Esophagus squamous epithelium (tissue), 5 donors: ENCODE measurements at places on chromosomes 16 and 17.

- DNase-seq = no peak
Measured at GRCh38 chr17:68853036-68853435, 102.2 kb downstream of the ABCA8 start.

DNA sequence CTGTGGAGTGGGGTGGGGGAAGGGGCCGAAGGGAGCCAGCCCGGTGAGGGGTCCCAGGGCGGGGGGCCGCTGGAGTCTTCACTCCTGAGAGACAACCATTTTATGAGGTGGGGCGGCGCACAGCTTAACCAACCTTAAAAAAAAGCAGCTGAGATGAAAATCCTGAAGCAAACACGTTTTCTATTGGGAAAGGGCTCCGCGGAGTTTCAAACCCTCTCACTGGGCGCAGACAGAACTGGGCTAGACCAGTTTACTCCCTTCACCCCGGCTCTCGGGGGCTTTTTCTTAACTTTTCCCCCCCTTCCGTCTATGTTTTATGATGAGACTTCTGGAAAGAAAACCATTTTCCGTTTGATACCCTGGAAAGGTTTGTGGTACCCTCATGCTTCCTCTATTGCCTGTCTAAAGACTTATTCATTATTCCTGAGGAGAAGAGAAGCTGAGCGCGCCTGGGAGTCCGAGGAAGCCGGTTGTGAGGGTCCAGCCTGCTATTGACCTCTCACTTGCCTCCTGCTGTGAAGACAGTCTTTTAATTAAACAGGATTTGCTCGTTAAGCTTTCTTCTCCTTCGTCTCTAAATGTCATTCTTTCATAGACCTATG is 482 bp upstream of the SSH2 start:
- no peak for DNase-seq

DNA sequence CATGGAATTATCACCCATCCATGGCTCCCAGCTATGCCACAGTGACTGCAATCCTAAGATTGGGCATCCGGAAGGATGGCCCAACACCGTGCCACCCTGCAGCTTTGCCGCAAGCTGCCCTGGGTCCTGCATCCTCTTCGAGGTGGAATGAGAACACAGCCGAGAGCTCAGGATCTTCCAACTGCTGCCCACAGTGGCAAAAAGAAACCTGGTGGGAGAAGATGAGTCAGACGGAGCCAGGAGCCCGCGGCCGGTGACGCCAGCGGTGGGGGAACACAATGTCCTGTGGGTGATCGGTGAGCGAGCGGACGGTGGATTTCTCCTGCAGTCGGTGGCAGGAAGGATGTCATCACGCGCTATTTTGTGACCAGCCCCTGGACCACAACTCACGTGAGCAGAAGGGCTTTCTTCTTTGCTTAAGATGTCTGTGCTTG is 20.1 kb downstream of the CD7 start:
- DNase-seq = peak; percentile 69

DNA sequence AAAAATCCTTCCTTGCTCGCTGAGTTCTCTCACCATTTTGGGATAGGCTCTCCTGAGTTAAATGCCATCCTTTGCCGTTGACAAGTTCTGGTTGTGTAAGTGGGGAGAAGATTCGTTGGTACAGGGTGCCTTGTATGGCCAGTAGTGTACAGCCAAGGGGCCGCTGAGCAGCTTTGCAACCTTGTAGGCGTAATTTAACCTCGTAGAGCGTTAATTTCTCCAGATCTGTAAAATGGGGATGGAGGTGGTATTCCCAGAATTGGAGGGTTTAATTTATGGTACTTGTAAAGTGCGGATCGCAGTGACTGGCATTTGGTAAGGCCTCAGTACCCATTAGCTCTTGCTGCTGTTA is 1.4 kb downstream of the ARSG start:
- DNase-seq = no peak

DNA sequence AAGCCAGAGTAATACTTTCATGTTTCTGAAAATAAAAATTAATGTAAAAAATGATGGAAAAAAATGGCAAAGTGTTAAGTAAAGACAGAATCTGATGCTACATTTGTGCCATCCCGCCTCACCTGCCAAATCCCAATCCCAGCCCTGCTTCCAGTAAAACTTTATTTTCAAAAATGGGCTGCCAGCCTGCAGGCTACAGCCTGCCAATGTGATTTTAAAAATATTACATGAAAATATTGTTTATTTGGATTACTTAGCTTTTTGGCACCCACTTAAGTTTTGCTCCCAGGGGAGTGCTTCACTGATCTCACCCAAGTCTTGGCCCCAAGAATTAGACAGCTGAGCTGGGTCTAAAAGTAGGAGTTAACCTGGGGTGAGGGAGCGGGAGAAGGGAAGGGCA is 112.8 kb downstream of the C16orf78 start:
- DNase-seq = no peak

GRCh38 chr16:67082100-67082499 is 27.6 kb upstream of the PHAF1 start:
- no peak for DNase-seq

DNA sequence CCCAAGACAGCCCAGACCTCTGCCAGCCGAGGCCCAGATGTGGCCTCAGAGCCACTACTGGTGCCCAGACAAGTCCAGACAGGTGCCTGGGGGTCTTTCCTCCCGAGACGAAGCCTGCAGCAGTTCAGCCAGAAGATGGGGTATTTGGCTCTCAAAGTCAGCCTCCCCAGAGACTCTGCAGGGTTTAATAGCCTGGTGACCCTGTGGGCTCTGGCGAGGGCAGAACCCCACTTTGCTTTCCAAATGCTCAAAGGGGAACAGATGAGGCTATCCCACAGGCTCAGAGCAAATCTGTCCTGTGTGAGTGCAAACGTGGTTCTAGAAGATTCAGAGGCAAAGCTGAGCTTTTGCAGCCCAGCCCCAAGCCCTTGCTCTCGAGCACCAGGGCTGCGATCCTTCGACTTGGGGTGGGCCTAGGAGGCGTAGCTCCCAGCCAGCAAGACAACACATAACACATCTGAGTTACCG is 236.0 kb downstream of the MRTFB start:
- DNase-seq = no peak

GRCh38 chr17:12537436-12537835 is 128.3 kb upstream of the MYOCD start:
- no peak for DNase-seq

GRCh38 chr16:74169687-74170376 is 126.8 kb upstream of the PSMD7 start:
- DNase-seq = no peak

DNA sequence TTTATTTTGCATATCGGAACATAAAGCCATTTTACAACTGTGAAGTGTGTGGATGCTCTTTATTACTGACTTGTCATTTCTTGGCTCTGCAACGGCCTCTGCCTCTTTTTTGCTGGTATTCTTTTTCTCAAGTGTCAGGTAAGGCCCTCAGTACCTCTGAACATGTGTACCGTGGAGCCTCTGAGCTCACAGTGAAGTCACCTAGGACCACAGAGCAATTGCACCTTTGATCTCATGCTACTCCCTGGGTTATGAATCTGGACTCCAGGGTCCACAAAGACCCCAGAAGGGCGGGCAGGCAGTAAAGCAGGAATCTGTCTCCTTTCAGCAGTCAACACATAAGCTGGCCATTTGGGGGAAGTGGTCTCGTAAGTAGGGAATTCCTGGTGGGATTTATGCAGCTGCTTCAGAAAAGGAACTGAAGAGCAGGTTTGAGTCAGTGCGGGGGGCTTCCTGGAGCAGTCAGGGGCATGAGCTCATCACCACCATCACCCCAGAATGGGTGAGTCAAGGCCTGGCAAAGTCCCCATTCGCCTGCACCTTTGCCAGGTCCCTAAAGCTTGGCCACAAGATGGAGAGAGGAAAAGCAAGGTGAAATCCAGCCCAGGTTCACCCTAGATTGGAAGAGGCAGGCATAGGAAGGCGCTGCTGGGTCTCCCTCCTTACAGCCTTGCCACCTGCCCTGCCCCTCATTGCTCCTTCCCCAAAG is 33.0 kb downstream of the TBX4 start:
- no peak for DNase-seq

- DNase-seq = no peak
Measured at GRCh38 chr17:81821603-81822311, 11.3 kb downstream of the MCRIP1 start.

DNA sequence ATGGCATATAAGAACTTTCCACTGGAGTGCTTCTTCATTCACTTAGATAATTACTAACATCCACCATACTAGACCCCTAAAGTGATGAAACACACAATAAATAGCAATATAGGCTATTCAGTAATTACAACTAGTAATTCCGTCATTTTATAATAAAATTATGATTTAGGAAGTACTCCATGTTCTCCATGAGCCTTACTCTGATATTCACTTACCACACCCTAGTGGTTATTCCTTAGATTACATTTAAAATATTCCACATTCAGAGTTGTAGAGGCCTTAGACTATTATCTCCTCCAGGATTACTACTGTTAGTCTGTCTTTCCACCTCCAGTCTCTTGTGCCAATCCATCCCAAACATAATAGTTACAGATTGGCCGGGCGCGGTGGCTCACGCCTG is 62.4 kb downstream of the STH start:
- DNase-seq = no peak
